H1 (cell line): ENCODE measurements at places on chromosomes 7 and 10.

- peak; percentile 72 for DNase-seq
Measured at GRCh38 chr10:101223274-101224059, 5.8 kb downstream of the LBX1 start.

DNA sequence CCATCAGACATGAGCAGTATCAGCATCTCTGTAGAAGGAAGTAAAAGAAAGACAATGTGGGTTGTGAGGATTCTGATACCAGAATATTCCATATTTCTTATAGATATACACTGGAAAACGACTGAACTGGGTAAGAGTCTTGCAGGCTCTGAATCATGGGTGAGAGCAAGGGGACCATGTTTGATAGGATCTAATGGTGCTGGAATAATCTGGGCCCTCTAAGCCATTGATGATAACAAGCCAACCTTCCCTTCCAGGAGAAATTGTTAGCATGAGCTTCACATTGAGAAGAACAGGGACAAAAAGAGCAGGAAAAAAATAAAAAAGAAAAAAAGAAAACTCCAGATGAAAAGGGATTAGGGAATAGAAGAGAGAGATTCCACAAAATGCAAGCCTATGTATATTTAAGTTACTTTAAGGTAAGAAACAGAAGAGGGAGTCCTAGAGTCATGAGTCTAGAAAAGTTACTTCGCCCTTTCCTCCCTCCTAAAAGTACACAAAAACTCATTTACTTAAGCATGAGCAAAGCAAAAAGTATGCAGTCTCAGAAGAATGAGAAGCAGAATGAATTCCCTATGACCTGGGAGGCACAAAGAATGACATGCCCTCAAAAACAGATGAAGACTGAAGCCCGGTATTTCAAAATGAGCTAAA lies 181.9 kb downstream of the TMEM26 start:
- DNase-seq, result no peak

DNA sequence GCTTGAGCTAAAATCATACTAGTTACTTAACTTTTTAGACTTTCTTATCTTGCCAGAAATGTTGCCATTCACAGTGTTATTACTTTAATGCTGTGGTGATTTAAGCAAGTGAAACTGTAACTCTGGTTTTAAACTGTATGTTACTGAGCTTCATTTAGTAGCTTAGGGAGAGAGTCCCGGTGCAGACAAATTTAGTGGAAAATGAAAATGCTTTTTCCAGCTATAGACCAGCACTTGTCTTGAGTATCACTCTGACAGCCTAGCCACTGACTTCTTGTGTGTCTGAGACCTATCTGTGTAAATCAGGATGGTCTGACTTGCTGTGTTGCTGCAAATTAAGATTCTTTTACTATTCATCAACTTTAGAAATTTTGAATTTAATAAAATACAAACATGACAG lies 200.8 kb downstream of the CACNB2 start:
- DNase-seq, result no peak

DNA sequence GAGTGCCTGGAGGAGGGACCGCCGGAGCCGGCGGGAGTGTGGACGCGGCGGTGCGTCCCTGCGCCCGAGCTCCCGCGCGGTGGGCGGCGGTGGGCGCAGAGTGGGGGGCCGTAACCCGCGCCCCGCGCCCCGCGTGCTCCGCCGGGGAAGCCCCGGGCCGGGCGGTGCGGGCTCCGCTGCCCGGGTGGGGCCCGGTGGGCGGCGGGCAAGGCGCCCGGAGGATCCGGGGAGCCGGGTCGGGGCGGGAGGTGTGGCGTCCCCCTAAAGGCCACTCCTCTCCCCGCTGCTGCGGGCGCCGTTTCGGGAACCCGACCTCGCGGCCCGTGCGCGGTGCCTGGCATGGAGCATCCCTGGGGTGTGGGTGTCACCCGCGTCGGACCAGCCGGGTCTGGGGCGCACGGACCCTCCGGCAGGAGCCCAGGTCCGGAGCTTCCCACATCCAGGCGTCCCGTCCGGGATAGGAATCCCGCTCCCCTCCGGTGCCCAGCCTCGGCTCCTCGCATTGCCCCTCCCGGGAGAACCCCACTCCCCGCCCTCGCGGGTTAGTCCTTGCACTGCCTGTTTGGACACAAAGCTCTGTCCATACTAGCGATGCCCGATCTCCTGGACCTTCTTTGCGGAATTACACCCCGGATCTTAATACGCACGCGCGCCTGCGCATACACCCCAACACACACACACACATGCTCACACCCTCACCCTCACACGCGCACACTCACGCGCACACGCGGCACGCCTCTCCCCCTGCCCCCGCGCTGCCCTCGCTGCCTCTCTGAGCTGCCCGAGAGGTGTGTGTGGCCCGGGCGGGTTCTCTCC lies 723 bp downstream of the MTURN start:
- no peak for DNase-seq

DNA sequence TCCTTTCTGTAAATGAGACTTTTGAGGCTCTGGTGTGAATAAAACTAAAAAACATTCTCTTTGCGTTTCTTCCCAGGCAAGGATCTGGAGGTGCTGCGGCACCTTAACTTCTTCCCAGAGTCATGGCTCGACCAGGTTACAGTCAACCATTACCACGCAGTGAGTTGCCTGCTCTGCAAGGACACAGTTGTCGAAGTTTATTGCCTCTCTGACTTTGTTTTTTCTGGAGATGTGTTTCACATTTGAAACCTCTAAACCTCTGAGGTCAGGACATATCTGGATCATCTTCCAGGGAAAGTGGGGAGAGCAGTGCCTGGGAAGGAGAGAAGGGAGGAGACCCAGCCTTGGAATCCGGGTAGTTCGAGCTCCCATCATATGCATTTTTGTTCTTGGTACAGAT lies 43.4 kb upstream of the PLEKHA1 start:
- DNase-seq, result no peak

DNA sequence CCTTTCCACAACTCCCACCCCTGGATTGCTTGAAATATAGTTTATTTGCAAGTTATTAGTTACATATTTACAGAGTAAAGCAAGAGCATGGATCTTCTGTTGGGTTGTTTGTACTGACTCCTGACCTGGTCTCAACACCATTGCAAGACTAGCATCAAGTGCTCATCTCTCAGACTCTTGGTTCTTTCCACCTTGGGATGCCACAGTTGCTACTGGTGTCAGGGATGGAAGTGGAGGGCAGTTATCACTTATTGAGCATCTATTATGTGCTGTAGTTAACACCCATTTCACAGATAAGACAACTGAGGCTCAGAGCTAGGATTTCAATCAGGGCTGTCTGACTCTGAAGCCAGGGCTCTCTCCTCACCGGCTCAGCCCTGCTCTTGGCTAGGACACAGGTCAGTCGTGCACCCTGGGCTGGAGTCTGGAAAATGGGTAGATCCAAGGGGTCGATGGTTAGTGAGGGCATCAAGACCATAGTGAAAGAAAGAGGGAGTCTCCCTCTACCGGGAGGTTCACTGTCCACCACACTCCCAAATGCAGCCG lies 614 bp upstream of the ADAMTS14 start:
- no peak for DNase-seq

- DNase-seq, result no peak
Measured at GRCh38 chr10:112465299-112465883, 18.4 kb downstream of the VTI1A start.

GRCh38 chr7:68470836-68471435 lies 1127.3 kb upstream of the AUTS2 start:
- no peak for DNase-seq
